ENCODE measurements at places on chromosomes 7 and 10. TPM values are rescaled to one million over a fixed set of nuclear protein-coding genes. Genes with fewer than 3 reads are reported as not detected.

- DNase-seq, result no peak
Observed at GRCh38 chr7:42156291-42156865, 80.6 kb downstream of the GLI3 start.

DNA sequence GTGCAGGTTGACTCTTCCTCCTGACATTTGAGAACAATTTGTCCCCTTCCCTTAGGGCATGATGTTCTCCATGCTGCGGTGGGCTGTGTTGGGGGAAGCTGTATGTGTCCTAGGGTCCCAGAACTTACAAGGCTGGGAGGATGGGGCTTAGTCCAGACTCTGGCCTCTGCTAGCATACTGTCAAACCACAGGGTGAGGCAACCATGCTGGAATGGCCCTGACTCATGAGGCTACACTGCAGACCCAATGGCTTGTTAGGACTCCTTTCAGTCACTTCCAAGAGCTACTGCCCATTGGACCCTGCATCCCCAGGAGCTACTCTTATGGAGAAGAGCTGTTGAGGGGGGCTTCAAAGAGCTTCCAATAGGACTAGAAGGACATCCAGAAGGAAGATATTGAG is 20.1 kb upstream of the FAM170B start:
- DNase-seq, result peak; percentile 51

Gene OPTN
- total RNA-seq, result 17.5 TPM

Gene SPDYE1
- not detected for total RNA-seq

DNA sequence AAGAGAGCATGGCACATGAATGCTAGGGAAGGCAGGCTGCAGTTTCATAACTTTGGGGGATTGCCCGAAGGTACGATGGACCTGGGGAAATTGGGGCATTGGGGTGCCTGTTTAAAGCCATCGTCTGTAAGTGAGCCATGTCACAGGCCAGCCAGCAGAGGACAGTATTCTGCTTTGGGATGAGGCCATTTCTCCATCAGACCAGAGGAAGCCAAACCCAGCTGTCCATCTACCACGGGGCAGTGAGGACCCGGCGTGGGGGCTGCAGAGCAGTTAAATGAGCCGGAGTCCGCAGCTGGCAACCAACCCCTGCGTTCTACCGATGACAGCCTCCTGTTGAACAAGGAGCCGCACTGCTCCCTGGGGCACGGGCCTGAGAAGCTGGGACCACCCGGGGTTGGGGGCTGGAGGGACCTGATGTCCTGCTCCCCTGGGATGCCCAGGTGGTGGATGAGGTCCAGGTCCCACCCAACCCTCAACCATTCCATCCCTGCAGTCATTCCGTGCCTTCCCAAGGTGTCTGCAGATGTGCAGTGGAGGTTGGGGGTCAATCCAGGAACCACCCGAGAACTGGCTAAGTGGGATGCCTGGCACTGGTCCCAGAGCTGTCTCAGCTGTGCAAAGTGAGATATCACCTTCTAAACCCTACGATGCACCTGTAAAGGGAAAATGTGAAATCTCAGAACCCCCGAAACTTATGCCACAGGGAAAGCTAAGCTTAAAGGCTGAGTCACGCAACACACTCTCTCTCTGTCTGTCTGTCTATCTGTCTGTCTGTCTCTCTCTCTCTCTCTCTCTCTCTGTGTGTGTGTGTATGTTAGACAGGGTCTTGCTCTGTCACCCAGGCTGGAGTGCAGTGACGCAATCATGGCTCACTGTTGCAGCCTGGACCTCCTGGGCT is 12.1 kb upstream of the RHBDD2 start:
- DNase-seq, result peak; percentile 59

All from HT1080 (cell line).